Right lung (tissue), 10 donors: ENCODE measurements at places on chromosomes 7 and 10. TPM values are rescaled to one million over a fixed set of nuclear protein-coding genes. Genes with fewer than 3 reads are reported as not detected.
A peak's percentile ranks its signal among the peaks of the same experiment; 100 is the strongest.

ADAMTS14 gene
- polyA plus RNA-seq = 7.4 TPM

SUN3 gene
- 0.29 TPM for polyA plus RNA-seq

ASZ1 gene
- 0.96 TPM for polyA plus RNA-seq

SLC26A5 gene
- 0.51 TPM for polyA plus RNA-seq

AEBP1 gene
- polyA plus RNA-seq = 48.2 TPM

UPK3BL2 gene
- 13.5 TPM for polyA plus RNA-seq

LHPP gene
- 12.9 TPM for polyA plus RNA-seq

PMPCB gene
- 95.6 TPM for polyA plus RNA-seq

TAS2R5 gene
- 6.7 TPM for polyA plus RNA-seq

CTAGE8 gene
- 3.8 TPM for polyA plus RNA-seq

WAC gene
- 142 TPM for polyA plus RNA-seq

TRIM74 gene
- 2.6 TPM for polyA plus RNA-seq

DNA sequence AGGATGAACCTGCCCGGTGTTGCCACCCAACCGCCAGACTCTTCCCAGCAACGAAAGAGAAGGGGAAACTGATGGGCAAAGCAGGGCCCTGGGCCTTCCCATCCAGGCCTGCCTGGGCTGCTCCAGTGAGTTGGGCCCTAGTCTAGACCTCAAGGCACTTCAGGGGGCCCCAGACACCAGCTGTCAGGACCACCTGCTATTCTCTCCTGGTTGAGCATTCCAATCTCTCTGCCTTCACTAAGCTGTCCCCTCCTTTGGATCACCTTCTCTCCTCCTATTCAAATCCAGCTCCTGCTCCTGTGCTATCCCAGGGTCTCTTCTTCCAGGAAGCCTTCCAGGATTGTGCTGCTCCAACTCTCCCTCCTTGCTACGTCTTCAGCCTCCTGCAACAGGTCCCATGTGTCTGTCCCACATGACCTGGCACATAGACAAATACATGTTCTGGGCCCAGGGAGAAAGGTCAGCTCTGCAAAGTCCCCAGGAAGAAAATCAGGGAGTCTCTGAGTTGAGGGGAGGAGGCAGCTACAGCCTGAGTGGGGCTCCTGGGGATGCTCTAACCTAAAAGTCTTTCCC is 3.1 kb downstream of the STX1A start:
- no peak for DNase-seq

GRCh38 chr10:87753995-87754866 is 63.8 kb downstream of the ATAD1 start:
- DNase-seq = no peak

DNA sequence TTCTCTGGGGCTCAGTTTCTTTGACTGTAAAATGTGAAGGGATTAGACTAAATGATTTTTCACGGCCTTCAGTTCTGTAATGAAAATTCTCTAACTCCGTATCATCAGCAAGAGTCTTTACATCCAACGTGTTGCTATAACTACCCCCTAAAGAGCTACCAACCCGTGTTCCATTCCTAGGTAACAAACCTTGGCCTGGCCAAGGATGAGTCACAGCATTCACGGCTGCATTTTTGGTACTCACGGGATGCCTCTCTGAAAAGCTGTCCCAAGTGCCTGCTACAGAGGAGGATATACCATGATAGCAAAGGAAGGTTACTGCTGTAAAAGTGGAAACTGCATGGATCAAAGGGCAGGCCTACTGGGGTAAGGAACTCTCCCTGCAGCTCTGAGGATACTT is 5.9 kb downstream of the LRRC4 start:
- DNase-seq = no peak

DNA sequence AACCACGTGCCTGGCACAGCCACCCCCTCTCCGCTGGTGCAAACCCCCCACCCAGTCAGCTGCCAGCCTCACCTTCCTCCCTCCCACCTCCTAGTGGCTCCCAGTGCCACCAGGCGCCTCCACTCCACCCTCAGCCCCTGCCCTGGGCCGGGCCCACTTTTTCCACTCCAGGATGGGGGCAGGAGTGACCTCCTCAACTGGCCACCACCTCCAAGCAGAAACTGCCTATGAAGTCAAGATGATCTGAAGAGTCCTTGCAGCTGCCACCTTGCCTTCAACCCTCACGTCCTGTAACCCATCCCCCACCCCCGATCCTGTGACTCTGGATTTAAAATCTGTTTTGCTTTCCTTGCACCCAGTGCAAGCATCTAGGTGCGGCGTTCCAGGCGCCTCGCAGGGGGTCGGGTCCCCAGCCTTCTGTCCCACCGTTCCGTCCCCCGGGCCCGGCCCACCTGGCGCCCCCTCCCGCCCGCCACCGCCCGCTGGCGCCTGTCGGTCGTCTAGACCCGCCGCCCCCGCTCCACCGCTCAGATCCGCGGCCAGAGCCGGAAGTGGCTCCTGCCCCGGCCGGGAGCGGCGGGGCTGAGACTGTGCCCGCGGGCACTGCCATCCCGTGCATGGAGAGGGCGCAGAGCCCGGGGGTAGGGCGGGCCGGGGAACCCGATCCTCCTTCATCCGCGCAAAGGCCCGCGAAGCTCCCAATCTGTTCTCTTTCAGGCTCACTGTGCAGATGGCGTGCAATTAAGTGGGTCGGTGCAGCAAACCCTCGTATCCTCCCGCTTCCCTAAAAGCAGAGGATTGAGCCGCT is 51.2 kb upstream of the GTF2I start:
- DNase-seq = no peak

DNA sequence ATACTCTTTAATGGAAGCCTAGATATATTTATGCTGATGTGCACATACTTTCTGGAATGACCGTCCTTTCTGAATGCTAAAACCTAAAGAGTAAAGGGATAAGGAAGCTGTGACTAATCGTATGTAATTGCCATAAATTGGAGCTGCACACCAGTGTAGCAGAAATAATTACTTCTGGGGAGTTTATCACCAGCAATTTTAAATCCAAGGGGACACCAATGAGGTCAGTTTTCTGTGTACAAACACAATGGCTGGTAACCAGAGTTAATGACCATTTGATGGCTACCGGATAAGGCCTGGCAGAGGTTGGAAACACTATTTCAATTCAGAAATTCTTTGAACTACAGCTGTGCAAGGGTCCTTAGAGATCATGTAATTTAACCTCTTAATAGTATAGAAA is 670.1 kb downstream of the REEP3 start:
- DNase-seq = no peak

- no peak for DNase-seq
Measured at GRCh38 chr10:78757344-78757925, 311.3 kb upstream of the ZMIZ1 start.

DNA sequence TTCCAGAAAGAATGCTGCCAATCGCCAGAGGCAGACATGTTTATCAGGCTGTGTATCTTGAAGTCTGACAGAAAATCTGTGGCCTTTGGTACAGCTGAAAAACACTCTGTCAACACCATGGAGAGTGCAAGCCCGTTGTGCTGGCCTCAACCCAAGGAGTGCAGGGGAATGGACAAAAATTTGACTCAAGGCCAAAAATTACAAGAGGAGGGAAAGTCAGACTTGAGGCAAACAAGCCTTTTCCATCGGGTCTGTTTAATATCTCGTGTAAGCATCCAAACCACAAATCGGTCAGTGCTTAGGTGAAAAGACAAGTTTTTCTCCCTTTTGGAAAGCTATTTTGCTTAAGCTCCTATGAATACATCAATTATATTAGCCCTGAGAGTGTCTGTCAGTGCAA is 305.3 kb upstream of the NFE2L3 start:
- DNase-seq = peak; percentile 85

DNA sequence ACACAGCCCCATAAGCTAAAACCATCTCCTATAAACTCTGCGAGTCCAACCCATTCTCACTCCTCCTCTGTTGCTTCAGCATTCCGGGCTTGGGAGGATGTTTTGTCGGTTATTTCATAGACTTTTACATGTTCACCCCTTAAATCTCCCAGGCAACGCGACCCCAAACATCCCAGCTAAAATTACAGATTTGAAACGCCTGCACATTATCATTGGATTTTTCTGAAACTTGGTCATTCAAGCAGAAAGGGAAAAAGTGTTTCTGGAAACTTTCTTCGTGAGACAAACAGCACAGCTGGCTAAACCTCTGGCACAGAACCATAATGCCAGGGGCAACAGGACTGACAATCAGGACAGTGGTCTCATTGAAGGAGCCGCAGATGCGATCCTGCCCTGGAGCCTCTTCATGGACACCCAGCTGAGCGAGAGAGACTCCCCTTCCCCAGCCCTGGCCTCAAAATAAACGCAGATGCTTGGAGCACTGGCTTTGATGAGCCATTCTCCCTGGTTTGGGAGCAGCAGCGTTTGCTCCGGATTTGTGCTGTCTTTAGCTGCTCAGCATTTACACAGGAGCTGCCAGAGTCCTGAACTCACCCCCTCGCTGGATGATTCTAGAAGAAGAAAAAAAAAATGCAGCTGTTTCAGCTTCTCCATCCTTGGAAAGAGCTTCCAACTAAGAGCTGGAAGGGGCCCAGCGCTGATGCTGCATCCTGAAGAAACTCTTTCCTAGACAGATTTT is 30.1 kb downstream of the AFAP1L2 start:
- DNase-seq = peak; percentile 90

- no peak for DNase-seq
Measured at GRCh38 chr7:129208667-129209066, 16.2 kb upstream of the AHCYL2 start.

- DNase-seq = no peak
Measured at GRCh38 chr7:130461272-130461671, 20.5 kb upstream of the CEP41 start.

- DNase-seq = no peak
Measured at GRCh38 chr7:28195910-28196620, 15.5 kb upstream of the JAZF1 start.

GRCh38 chr7:92691578-92691977 is 101.4 kb upstream of the FAM133B start:
- peak; percentile 38 for DNase-seq

- no peak for DNase-seq
Measured at GRCh38 chr7:155532792-155533119, 13.6 kb downstream of the CNPY1 start.

DNA sequence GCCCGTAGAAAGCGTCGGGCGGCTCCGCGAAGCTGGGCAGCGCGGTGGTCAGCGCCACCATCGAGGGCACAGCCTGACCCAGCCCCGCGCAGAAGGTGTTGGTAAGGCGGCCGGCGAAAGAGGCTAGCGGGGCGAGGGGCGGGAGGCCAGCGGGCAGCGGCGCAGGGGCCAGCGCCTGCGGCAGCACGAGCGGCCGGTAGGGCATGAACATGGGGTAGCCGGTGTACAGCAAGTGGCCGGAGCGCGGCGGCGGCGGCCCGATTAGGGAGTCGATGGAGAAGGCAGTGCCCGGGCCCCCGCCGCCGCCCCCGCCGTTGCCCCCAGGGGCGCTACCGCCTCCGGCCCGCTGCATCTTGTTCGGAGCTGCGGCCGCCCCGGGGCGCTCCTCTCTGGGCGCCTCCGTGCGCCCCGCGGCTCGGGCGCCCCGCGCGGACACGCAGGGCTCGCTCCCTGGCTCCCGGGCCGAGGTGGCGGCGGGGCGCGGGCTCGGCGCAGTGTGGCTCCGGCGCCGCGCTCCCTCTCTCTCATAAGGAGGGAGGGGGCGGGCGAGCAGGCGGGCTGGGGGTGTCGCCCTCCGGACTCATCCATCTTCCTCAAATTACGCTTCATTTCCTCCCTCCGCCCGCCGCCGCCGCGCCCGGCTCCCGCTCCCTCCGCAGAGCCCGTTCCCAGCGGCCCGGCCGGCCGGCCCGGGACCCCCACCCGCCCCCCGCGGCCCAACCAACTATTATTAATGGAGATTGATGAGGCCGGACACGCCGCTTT is at the start of gene GBX1:
GBX1 (minus strand) TSS at position 498 of the 765 bp plus-strand sequence; CDS start at position 352, 146 bp downstream.
- peak; percentile 31 for DNase-seq

DNA sequence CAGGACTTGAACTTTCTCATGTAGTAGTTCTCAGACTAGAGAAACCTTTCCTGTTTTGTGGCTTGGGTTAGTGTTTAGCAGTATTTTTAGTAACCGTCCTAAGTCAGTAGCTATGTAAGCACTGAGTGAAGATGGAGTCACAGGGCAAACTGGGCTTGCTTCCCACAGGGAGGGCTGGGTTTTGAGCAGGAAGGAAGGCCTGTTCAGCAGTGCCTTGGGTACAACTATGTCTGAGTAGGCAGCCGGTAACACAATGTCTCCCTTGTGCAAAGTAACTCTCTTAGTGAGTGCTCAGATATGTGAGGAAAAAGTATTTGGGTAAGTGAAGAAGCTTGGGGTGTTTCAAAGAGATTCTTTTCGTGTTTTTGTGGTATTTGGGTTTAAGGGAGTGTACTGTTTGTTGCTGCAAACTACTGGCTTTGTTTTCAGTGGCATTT is 96.4 kb downstream of the CCSER2 start:
- DNase-seq = peak; percentile 81
